Head of caudate nucleus (tissue), 42 donors: ENCODE measurements at places on chromosomes 7 and 10.

DNA sequence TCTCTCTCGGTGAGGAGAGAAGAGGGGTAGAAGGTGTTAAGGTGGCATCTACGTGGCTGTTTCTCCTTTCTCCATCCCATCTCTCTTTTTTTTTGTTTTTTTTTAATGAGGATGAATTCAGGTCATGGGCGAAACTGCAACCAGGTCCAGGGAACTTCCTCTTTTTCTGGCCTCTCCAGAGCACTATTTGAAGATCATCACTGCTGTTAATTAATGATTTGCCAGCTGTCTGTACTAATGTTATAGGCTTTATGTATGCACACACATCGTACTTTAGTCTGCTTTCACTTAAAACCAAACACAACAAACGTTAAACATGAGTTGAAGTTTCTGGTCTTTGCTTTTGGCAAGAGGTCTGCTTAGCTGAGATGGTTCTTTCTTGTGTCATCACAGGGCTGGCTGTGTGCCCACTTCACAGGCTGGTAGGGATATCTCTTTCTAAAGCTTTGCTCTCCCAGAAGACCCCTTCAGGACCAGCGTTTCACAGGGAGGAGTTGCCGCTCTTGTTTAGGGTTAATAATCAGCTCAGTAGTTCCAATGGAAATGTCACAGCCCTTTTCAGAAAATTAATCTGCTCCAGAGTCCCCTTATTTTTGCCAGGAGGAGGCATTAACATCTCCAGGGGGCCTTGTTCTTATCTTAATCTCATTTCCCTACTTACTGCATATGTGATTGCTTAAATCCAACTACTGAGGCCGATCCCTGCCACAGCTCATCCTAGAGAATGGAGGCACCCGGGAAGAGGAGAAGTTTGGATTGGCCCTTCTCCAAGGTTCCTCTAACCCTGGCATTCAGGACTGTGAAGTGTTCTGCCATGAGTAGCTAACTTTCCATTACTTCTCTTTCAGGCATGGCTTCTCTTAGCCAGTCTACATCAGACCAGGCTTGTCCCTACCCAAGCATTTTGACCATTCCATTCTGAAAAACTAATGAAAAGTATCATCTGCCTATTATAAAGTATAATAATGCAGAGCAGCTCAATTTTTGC, 273.9 kb upstream of the NFE2L3 start:
- DNase-seq, result no peak

DNA sequence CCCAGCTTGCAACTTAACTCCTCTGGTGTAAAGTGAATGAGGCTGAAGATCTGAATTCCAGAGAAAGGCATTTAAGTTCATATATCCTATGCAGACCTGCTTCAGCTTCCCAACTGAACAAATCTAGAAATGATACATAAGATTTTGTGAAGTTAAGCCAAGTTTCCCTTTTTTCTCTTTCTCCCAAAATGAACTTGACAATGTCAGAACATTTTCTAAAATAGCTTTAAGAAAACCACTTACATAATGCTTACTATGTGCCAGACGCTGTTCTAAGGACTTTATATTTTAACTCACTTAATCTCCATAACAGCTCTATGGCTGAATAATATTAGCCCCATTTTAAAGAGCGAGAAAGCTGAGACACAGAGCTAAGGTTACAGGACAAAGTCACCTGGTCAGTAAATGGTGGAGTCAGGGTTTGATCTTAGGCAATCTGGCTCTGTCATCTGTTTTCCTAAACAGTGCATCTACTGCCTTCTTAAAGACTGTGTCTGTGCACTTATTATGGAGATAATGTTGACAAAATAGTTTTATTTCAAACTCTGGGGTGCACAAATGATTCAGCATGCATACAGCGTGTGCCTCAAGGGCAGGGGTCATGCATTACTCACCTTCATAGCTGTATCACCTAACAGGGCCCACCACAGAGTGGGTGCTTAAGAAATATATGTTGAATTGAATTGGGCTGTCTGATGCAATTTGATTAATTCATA, 66.8 kb downstream of the RHOBTB1 start:
- DNase-seq, result no peak

GRCh38 chr7:128000048-128000447, 31.2 kb downstream of the LRRC4 start:
- no peak for DNase-seq

DNA sequence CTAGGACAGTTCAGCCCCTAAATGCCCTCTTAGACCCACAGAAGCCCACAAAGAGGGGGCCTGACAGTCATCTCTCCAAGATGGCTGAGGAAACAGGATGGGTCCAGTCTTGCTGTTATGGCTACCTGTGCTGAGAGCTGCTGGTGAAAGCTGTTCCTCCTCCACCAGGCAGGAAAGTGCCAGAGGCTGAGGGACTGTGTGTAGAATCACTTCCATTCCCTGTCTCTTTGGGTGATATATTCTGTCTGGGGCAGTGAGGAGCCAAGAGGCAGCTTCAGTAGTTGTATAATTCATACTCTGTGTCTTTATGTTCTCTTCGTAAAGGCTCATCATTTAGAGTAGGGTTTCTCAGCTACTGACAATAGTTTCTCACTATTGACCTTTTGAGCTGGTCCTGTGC, 242.3 kb upstream of the FZD1 start:
- DNase-seq, result no peak

DNA sequence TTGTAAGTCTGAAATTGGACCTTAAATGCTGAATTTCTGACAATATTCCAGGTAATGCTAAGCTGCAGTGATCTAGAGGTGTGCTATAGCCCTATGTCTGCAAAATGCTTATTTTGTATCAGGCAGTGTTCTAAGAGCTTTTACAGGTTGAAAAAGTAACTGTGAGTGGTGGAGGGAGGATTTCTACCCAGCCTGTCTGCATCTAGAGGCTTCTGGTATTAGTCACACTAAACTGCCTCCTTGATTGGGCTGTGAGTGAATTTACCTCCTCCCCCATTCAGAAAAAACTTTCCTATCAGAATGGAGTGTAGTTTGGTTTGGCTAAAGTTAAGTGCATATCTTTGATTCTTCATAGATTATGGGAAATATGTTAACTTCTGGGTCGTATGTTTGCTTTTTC, 56.8 kb downstream of the BBS9 start:
- no peak for DNase-seq

DNA sequence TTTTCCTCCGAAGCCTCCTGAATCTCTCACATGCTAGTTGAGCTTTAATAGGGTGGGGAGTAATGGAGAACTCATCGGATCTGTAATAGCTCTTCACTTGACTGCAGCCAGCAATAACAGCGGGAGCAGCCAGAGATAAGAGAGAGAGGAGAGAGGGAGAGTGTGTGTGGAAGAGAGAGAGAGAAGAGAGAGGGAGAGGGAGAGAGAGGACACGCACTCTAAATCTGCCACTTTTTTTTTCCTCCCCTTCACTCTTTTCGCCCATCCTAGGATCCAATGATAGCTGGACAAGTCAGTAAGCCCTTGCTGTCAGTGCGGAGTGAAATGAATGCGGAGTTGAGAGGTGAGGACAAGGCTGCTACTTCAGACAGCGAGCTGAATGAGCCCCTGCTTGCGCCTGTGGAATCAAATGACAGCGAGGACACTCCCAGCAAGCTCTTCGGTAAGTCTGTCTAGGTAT, 107.9 kb downstream of the POU6F2 start:
- DNase-seq, result no peak

DNA sequence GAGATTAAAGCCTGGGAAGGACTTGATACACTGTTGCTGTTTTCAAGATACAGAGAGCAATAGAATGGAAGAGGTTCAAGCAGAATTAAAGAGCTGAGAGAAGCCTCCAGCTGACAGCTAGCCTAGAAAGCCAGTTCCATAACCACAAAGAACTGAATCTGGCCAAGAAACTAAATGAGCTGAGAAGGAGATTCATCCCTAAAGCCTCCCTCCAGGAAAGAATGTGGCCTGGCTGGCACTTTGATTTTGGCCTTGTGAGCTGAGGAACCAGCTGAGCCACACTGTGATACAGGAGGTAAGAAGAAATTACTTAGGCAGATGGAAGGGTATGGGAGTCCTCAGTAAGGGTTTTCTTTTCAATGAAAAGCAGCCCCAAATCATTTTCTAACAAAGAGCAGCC, 324.1 kb downstream of the PHF14 start:
- no peak for DNase-seq

- no peak for DNase-seq
Measured at GRCh38 chr7:85802211-85802610, 615.4 kb upstream of the SEMA3D start.

DNA sequence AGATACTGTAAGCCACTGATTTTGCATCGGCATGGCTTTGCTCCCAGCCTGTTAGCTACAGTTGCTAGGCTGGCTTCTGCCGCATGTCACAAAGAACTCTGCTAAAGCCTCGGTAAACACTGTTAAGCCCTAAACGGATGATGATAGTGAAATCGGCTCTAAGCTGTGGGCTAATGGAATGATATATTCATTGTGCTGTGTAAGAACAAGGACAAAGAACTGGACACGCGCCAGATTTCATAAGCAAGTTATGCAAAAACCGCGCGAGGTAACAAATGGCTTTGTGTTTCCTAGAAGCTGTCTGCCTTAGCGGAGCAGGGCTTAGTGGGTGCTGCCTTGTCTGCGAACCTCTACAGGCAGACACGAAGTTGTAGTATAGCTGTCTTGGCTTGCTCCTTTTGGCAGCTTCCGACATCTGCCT, 331.3 kb upstream of the COBL start:
- DNase-seq, result peak; percentile 38

DNA sequence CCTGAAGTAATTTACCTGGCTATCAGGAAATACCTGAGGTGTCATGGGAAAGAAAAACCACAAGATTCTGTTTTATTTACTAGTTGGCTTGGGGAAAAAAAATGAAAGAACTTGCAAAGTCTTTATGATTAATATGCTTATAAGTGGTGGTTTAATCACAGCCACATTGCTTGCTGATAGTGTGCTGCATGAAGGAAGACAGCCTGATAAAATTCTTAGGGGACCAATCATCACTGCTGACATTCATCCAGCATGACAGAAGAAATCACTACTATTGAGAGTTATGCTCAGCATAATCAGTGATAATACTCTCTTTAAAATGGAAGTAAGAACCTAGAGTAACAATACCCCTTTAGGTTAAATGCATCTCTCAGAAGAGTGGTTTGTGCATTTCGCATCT, 150.2 kb upstream of the LRRN3 start:
- DNase-seq, result no peak

DNA sequence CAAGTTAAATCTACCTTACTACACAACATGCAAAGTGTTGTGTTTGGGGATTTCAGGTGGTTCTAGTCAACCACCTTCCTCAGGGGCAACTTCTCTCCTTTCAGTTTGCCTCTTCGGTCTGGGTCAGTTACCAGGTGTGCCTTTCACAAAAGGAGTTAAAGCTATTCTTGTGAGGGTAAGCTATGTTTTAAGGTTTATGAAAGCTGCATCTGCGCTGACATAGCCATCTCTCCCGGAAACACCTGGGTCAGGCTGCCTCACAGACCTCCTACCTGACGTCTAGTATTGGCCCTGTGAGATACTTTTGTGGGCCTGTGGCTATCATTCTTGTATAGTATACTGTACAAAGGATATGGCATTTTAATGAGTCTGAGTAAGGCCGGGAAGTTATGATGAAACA, 67.7 kb upstream of the ITGA8 start:
- no peak for DNase-seq

DNA sequence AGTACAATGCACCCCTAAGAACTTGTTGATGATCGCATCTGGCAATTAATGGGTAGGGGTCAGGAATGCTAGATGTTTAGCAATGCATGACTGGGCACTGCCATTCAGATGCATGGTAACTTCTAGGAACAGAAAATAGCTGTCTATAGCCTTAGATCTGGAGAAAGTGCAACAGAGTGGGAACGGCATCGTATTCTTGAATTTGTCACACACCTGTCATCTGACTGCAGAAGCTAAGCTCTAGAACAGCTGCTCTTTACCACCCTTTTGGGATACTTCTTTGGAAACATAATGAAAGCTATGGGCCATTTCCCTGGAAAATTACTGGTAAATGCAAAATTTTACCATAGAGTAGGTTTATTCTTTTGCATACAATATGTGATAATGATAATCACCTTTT, 118.1 kb downstream of the SLC25A13 start:
- no peak for DNase-seq

DNA sequence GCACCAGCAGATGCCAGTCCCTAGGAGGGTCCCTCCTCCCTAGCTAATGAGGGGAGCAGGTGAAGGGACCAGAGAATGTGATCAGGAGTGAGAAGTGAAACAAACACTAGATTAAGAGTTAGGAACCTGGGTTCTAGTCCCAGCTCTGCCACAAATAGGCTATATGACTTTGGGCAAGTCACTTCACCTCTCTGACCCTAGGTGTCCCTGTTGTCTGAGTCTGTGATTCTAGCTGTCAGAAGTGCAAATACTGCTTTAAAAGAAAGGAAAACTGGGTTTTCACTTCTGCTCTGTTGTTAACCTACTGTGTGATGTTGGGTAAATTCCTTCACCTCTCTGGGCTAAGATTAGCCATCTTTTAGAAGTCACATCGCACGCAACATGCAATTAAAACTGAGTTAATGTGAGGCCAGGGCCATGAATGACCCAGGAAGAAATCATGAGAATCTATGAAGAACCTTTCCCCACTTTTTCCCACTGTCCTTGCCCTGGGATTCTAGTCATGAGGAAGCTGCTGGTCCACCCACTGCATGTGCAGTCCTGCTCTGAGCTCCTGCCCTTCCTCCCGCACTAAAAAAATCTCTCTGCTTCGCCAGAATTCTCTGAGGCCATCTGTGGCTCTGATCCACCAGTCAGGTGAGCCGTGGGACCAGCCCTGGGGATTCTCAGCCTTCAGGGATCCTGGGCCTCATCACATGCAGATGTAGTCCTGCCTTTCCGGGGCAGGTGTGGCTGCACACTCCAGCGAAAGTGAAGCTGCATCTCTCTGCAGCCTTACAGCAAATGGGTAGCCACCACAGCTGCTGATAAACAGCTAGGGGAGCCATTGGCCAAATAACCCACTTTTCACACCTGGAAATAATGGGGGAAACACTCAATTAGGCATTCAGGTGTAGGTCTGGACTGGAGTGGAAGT, 181.7 kb downstream of the PLXNA4 start:
- DNase-seq, result no peak

GRCh38 chr7:77837275-77837674, 38.7 kb downstream of the PHTF2 start:
- DNase-seq, result no peak

GRCh38 chr7:148264933-148265557, 325.5 kb upstream of the C7orf33 start:
- DNase-seq, result peak; percentile 59

- DNase-seq, result peak; percentile 72
Measured at GRCh38 chr7:139075031-139075652, 34.4 kb downstream of the ZC3HAV1 start.

DNA sequence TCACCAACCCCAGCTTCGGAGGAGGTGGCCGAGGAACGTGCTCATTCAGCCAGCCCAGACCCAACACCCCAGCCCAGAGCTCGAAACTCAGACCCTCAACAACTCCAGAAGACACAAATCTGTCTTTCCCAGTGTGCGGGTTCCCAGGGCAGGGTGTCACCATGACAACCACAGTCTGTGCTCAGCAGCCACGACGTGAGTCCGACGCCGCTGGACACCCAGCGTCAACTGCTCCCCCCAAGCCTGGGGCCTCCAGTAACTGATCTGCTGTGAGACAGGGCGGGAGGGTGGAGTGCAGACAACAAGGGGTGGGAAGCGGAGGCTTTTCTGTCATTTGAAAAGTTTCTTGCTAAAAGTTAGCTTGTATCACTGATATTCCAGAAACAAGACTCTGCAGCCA, 167.2 kb downstream of the MAD1L1 start:
- no peak for DNase-seq

GRCh38 chr10:86387178-86387794, 20.7 kb upstream of the GRID1 start:
- no peak for DNase-seq
